Hypothalamus (tissue), 51 donors: ENCODE measurements at places on chromosomes 5 and 9.

DNA sequence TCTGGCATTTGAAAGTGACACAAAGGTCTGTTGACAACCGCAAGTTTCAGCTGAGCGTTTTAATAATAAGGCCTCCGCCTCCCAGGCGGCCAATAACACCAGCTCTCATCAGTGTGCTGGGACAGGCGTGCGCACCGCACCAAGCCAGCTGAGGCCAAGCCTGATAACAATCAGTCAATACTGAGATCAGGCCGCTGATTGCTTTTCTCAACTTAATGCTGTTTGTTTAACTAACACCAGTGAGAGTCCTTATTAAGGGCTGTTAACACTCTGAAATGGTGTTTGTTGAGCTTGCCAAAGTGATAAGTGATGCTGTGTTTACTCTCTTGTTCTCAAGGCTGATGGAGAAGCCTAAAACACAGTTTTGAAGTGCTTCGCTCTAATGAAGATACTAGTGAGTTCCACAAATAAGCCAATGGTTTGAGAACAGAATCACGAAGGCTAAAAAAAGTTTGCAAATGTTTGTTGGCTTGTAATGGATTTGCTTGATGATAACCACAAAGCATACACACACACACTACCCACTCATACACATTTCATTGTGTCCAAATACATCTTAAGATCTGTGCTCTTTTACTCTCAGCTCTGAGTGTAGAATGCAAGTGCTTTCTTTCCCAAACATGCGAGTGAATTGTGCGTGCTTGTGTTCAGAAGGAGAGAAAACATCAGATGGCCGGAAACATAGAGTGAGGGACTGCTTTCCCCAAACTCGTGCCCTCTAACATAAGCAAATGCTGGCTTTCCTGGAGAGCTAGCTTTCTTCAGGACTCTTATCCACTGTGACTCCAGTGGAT lies 330.4 kb upstream of the KLF4 start:
- no peak for DNase-seq

- no peak for DNase-seq
Observed at GRCh38 chr5:123647066-123647465, 135.1 kb downstream of the CSNK1G3 start.

GRCh38 chr5:37005252-37005651 lies 128.7 kb downstream of the NIPBL start:
- DNase-seq: no peak

DNA sequence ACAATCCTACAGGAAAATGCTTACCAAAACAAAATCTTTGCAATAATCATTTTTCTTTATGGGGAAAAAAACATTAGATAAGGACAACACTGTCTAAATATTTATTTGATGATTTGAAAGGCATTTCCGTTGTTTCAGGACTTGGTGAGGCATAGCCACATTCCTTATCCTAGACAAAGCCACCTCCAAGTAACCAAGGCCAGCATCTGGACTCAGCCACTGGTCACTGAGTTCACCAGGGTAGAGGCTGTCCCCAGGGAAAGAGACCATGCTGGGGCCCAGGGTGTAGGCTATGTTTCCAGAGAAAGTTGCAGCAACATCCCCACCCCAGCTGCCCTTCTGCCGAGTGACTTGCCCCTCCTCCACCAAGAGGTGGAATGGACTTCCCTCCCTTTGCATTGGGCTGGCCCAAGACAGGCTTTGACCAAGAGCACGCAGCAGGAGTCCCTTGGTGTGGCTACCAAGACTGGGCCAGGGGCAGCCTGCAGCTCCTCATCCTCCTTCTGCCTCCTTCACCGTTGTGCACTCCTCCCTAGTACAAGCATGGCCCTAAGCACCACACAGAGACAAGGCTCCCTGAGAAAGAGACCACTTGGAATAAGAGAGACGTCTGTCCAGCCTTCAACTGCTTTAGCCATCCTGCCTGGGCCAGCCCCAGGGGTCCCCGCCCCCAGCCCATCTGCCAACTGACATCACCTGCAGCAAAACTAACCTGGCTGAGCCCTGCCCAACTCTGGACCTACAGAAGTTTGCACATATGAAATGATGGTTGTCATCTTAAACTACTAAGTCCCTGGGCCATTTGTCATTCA lies 68.1 kb upstream of the SPIN1 start:
- no peak for DNase-seq
